Activated CD4-positive, alpha-beta T cell treated with anti-CD3 and anti-CD28 coated beads, Interleukin-10, Interleukin-2, amounts not matched to agents 100 ng/mL and 50 ng/mL, durations not matched to agents 16 hours and 8 hours (primary cell): ENCODE measurements at places on chromosomes 7 and 10.

DNA sequence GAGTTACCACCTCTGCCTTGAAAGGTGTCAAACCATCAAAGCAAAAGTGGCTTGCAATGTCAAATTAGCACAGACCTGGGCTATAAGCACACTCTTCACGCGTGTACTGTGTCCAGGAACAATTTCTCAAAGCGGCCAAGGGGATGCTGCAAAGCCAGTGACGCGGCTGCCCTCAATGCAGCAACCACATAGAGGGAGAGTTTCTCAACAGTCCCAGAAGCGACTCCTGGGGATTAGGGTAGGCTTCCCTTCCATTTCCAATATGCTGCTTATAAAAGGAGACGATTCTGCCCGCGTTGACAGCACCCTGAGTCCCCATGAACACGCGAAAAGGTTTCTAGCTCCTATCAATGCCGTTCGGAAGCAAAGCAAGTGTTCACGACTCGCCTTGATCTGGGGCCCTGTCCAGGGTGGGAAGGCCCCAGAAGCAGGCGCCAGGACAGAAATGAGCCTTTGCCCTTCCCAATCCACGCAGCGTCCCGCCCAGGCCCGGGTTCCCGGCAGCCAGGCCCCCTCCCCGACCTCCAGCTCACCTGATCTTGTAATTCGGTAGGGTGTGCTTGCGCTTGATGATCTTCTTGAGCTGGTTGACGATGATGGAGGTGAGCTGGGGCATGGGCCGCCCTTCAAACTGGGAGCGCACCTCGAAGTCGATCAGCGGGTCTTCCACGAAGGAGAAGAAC is 1.3 kb downstream of the PDZD8 start:
- peak; percentile 51 for DNase-seq

- peak; percentile 11 for DNase-seq
Measured at GRCh38 chr10:92989250-92989649, 71.3 kb upstream of the CYP26C1 start.

GRCh38 chr10:122251459-122252255 is 19.4 kb upstream of the BTBD16 start:
- DNase-seq = no peak

GRCh38 chr10:130623680-130624267 is 487.6 kb downstream of the GLRX3 start:
- no peak for DNase-seq

DNA sequence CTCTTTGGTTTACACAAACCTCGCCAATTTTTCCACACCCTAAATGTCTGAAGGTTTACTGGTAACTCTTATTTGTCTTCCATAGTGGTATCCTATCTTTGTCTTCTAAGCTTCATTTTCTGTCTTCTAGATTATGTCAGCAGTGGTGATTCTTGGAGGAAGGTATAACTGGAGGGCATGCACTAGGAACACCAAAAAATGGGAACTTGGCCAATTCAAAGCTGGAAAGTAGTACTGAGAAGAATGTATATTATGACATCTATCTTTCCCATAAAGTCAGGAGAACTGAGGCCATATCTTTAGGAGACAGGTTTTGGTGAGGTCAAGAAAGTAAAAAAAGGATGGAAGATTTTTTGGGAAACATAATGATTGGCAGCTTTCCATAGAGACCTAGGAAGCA is 113.3 kb downstream of the CPEB3 start:
- no peak for DNase-seq

- DNase-seq = no peak
Measured at GRCh38 chr10:71260622-71261325, 48.4 kb downstream of the UNC5B start.

DNA sequence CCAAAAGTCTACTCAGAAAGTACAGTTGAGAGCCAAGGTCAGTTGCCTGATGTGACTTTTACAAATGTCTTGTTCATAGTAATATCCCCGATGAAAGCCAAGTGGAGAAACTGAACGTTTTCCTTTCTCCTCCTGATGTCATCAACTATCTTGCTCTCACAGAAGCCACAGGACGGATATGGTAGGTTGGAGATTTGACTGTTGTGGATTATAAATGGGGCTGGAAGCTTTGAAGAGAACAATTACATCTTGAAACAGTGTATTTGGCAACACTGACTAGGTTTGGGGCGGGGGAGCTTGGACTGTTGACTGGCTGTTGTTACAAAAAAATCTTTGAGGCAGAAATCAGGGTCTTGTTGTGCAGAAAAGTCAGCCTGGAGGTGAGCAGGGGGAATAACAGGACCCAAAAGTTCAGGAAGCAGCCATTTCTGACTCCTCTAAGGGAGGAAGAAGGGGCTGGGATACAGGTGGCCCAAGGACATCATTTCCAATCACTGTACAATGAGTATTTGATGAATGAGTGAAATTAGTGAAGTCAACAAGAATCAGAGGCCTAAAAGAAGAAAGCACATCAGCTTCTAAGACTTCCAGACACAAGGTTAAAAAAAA is 24.3 kb downstream of the PLEKHS1 start:
- DNase-seq = no peak

DNA sequence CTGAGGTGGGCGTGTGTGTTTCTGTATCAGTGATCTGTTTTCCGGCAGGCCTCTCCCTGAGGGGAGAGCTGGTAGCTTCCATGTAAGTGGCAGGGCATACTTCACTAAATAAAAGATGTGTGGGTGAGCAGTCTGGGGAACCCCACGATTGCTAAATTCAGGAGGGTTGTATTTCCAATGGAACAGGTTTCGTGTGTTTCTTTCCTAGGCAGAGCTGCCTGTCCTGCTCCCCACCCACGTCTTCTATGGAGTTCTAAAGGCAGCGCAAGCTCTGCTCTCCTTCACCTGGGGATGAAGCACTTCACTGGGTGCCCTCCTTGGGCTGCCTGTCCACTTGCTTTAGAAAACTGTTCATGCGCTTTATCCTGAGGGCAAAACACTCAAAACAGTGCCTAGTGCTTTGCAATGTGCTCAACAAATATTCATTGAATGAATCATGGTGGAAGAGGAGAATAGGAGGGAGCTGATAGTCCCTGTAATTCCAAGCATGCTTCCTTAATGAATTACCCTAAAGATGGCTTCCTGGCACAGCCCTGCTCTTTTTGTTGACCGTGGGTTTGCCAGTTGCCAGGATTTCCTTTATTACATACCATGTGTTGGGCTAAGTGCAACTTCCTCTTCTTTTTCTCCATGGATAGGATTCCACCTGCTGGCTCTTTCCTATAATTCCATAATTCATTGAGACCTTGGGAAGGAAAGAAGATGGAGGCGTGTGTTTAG is 50.6 kb upstream of the SRPK2 start:
- DNase-seq = no peak

DNA sequence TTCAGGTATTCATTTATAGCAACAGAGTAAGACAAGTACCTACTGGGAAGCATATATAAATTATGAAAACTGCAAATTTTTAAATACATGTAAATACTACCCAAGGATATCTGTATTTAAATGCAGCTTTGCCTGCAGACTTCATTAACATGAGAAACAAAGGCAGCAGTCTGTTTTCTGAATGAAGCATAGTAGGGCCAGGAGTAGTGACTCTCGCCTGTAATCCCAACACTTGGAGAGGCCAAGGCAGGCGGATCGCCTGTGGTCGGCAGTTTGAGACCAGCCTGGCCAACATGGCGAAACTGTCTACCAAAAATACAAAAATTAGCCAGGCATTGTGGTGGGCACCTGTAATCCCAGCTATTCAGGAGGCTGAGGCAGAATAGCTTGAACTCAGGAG is 42.5 kb upstream of the PHF14 start:
- DNase-seq = no peak

- DNase-seq = no peak
Measured at GRCh38 chr10:84188815-84189214, 5.5 kb upstream of the CDHR1 start.

GRCh38 chr7:44769776-44770294 is 21.2 kb downstream of the ZMIZ2 start:
- DNase-seq = peak; percentile 43

DNA sequence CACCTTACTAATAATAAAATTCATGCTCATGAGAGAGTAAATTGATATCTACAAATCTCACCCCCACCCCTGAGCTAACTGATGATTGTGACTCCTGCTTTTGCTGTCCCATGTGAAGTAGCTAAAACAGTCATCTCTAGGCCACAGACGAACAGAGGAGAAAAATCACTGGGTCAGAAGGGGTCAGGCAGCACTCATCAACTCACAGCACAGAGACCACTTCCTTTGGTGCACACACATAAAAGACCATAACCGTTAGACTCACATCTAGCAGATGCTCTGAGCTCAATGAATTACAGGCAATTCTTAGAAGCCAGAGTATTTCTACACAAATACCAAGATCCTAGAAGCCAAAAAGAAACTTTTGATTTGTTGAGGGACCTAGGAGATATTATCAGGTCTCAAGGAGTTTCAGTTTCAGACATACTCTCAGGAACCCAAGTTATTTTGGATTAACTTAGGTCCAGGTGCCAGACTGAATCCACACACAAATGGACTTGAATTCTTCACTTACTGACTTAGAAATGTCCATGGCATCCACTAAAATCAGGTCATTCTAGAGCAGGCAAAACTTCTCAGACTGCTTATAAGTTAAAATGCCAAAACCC is 65.0 kb upstream of the TES start:
- DNase-seq = peak; percentile 80

DNA sequence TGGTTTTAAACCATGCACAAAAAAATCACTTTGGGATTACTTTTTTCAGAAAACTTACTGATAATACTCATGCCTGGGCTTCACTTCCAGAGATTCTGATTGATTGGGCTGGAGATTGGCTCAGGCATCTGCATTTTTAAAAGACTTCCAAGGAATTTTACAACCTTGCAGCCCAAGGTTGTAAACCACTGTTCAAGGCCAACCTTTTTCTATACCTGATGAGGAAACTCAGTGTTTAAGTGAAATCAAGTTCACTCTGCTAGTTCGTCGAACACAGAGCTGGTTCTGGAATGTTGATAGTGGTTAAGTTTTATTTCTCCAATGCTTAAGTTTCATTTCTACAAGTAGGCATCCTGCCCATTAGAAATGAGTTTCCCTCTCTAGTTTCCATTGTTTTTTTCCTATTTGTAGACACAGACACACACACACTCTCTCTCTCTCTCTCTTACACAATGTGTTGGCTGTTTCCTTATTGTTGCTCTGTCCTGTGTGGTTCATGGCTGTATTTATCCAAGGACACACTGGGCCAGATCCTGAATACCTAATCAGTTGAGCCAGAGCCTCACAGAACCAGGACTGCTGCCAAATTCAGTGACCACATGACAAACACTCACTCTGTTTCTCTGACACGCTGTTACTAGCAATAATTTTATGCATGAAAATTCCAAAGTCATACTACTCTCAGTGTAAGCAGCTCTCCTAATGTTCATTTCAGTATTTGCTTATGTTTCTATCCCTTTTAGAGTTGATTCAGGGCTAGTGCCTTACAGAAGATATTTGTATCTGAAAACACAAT is 3.7 kb upstream of the IFIT1B start:
- DNase-seq = no peak

DNA sequence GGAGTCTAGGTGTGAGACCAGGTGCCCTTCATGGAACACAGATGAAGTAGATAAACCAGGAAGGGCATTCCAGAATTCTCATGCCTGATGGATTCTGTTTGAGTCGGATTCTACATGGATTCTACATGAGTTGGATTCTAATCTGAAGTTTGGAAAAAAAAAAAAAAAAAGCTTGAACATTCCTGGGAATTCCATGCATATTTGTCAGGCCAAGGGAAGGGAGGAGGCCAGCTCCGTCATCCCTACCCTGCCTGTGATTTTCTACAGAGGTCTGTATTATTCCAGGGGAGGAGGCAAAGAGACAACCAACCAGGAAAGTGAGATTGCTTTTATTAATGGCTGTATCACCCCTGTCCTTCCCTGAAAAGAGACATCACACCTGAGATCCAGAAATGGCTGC is 27.8 kb upstream of the EBLN1 start:
- DNase-seq = no peak

DNA sequence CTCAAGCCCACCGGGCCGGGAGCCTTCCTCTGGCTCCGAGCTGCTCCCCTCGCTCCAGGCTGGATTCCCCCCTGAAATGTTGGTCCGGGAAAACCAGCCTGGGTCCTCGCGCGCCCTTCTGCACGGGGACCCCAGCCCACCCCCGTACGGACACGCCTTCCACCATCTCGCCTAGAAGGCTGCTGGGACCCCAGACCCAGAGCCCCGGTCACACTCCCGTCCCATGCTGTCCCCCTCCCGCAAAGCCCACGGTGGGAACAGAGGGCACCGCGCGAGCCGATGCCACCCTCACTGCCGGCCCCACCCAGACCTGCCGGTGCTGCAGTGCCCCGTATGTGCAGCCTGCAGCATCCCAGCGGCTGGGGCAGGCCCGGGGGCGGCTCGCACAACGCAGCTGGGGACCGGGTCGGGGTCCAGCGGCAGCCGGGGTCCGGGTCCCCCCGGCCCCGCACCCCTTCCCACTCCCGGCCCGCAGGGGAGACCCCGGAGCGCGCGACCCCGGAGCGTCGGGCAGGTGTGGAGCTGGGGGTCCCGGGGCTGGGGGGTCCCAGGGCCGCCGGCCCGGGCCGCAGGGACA is 871 bp downstream of the SPOCK2 start:
- DNase-seq = peak; percentile 46

DNA sequence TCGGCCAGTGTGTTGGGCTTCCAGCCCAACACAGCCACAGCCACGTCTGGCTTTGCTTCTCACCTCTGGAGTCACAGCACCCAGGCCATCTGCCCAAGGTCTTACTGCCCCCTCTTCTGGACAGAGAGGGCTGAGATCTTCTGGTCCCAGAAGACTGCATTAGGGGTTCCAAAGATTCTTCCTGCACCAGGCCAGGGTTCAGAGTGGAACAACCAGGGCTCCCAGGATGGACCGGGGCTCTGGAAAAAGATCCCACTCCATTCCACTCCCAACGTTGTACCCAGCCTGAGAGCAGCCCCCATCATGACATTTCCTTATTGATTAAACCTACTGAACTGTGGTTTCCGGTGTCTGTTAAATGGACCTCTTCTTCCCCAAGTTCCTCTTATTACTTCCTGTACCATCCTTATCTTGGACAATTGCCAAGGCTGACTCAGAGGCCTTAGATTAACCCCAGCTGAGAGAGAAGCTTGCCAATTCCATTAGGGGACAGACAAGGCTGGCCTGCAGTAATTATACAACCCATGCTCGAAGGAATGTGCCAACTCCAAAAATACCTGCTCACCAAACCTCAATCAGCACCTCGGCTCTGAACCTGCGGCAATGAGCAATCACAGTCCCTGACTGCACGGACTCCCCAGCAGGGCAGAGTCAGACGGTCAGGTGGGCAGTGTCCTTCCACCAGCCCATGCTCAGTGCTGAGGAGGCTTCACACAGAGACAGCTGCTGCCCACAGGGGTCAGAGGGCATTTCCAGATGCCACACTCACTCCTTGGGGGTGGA is 47.9 kb upstream of the NPFFR1 start:
- DNase-seq = peak; percentile 34

- no peak for DNase-seq
Measured at GRCh38 chr7:150400008-150400787, 21.1 kb downstream of the ZNF775 start.

DNA sequence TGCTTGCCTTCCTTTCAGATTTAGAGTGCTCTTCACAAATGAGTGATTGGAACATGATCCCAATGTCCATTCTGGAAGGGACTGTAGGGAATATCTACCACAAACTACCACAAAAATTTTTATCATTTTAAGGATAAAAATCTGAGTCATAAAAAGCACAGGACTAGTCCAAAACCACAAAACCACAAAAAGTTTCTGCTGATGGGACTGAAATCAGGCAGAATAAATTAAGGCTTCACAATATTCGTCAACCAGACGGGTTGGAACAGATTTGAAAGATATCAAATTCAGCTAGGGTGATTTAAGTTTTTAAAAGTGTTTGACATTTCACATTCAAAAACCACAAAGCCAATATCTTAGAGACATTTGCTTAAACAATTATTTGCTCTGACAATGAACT is 100.1 kb upstream of the PTN start:
- peak; percentile 11 for DNase-seq

- DNase-seq = no peak
Measured at GRCh38 chr10:117334066-117334465, 41.2 kb downstream of the PDZD8 start.
